ENCODE measurements at places on chromosomes 3 and 15. TPM values are rescaled to one million over a fixed set of nuclear protein-coding genes. Genes with fewer than 3 reads are reported as not detected.

Gene SLC6A11
- not detected for total RNA-seq

Gene MESP1
- 0.17 TPM for total RNA-seq

Gene PSTPIP1
- total RNA-seq = not detected

Gene SLC28A2
- total RNA-seq = not detected

Gene CFAP20DC
- 1.0 TPM for total RNA-seq

Gene RABL3
- total RNA-seq = 14.3 TPM

Gene BCHE
- 10.4 TPM for total RNA-seq

Gene GOLGA6A
- total RNA-seq = under 0.01 TPM

Gene PLA2G4F
- under 0.01 TPM for total RNA-seq

Gene RASGRP1
- total RNA-seq = not detected

Gene XCR1
- total RNA-seq = not detected

Gene TMC3
- not detected for total RNA-seq

Gene STRIT1
- total RNA-seq = not detected

Gene THPO
- 0.16 TPM for total RNA-seq

Gene TMCO5A
- total RNA-seq = not detected

Gene FYTTD1
- 26.3 TPM for total RNA-seq

Gene ERICH6
- 0.17 TPM for total RNA-seq

Gene POLQ
- total RNA-seq = 1.9 TPM

Gene PLA2G4D
- total RNA-seq = not detected

Gene PPARG
- total RNA-seq = 25.3 TPM

Gene AADACL2
- not detected for total RNA-seq

Data from bronchial smooth muscle cell (primary cell).